ENCODE measurements at places on chromosomes 16 and 17.

- DNase-seq, result no peak
Measured at GRCh38 chr17:29469276-29469675, 79.1 kb downstream of the TAOK1 start.

GRCh38 chr17:66542129-66542966 lies 239.9 kb downstream of the PRKCA start:
- DNase-seq, result peak; percentile 35

DNA sequence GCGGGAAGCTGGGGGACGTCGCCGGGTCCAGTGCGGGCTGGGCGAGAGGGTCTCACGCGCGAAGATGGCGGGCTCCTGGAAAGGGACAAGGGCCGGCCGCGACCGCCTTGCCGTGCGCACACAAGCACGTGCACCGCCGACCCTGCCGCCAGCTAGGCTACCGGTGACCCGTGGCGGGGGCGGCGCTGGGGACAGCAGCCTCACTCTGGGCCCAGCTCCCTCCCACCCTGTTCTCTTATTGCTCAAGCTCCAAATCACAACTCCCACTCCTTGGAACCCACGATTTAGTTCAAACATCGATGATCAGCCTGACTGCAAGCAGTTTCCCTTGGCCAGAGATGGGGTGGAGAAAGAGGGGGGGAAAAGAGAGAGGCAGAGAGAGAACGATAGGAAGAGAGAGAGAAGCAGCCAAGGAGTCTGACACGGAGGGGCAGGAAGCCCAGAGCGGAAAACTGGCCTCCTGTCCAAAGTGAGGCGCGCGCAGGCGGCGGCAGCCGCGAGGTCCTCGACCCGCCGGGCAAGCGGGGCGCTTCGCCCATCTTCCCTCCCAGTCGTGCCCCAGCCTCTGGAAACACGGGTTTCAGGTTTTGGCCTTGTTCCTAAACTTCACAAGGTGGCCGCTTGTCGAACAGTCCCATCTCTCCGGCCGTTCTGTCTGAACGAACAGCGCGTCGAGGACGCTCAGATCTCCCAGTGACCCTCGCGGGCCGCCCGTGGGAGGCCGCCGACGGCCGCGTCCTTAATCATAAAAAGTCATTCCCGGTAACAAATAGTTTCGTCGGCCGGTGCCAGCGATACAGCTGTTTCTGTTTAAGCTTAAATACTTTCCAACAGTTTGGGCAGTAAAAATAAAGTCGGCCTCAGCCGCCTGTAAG lies 1.7 kb upstream of the CBX8 start:
- DNase-seq, result no peak

- DNase-seq, result no peak
Measured at GRCh38 chr17:18179196-18179595, 4.4 kb upstream of the ALKBH5 start.

GRCh38 chr17:77492446-77493237 lies 351.9 kb downstream of the SEC14L1 start:
- no peak for DNase-seq

- DNase-seq, result no peak
Measured at GRCh38 chr17:55237841-55238178, 26.9 kb upstream of the HLF start.

- no peak for DNase-seq
Measured at GRCh38 chr17:16975277-16975651, 3.3 kb upstream of the TNFRSF13B start.

GRCh38 chr17:50903604-50904517 lies 37.7 kb upstream of the TOB1 start:
- no peak for DNase-seq

- DNase-seq, result no peak
Measured at GRCh38 chr16:53056392-53056881, 1.6 kb downstream of the CHD9 start.

DNA sequence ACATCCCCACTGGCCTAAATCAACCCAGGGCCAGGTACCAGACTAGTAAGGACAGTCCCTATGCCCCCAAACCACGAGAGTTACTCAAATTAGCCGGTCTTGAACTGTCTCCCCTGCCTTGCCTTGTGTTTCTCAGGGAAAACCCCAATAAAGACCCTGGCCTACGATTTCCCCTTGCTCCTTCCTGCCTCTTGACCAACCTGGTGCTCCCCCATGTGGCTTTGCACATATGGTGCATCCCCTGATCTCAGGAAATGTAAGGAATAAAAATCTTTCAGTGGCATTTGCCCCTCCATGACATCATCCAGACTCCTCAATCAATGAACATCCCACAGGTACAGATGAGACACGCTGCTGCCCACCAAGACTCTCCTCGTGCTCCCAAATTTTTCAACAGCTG lies 87.9 kb downstream of the ZNF18 start:
- no peak for DNase-seq

DNA sequence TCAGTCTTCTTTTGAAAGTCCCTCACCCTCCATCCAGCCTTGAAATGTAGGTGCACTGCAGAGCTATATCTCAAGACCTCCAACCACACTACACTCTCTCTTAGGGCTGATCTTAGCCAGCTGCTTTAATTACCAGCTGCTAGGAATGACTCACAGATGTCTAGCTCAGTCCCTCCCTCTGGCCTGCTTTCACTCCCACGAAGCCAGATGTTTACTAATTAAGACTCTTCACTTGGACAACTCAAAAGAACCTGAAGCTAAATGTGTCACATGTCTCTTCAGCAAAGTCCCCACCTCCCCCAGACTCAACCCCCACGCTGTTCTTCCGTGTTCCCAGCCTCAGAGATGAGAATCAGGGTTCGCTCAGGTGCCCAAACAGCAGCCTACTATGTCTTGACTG lies 2.6 kb downstream of the GTF3C1 start:
- no peak for DNase-seq

GRCh38 chr16:19872179-19872863 lies 12.3 kb downstream of the GPRC5B start:
- no peak for DNase-seq

- no peak for DNase-seq
Measured at GRCh38 chr16:65010125-65010524, 111.7 kb downstream of the CDH11 start.

- no peak for DNase-seq
Measured at GRCh38 chr17:21218101-21218500, 4.1 kb upstream of the TMEM11 start.

DNA sequence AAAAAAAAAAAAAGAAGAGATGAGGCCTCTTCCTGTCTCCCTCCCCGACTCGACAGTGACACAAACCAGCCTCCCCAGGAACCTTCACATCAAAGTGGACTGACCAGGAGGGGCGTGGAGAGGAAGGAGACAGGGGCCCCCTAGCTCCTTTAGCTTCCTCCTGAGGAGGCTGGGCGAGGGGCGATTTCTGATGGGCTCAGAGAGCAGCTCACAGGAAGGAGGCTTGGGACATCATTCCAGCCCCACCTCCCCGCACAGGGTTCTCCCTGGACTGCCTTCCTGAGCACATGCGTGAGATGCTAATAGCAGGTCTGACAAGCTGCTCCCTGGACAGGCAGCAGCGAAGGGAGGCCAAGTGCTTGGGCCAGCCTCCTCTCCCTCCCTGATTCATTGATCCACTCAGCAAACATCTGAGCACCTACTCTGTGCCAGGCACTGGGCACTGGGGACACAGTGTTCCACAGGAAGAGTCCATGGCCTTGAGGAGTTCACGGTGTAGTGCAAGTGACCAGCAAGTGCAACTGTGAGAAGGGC lies 14.4 kb upstream of the DOK4 start:
- DNase-seq, result no peak

GRCh38 chr17:32503251-32504165 lies 16.7 kb downstream of the CDK5R1 start:
- DNase-seq, result peak; percentile 69

GRCh38 chr16:57949013-57949412 lies 21.9 kb downstream of the CNGB1 start:
- DNase-seq, result no peak

DNA sequence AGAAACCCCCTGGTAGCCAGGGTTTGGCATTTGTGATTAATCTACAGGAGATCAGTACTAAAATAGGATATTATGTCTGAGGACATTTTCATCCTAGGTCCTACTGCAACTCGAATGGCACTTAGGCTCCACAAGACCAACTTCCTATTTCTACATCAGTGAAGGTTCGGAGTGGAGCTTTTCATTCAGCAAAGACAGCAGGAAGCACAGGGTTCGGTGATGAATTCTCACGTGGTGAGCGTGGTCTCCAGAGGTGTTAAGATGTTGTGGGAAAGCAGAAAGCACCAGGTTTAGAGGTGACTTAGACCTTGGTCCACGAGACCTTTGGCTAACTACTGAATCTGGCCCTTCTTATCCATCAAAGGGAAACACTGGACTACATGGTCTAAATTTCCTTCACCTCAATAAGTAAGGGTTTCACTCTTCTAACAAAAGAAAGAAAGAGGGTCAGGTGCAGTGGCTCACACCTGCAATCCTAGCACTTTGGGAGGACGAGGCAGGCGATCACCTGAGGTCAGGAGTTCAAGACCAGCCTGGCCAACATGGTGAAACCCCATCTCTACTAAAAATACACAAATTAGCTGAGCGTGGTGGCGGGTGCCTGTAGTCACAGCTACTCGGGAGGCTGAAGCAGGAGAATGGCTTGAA lies 13.9 kb upstream of the HELZ start:
- no peak for DNase-seq

GRCh38 chr17:76146053-76146851 lies 5.2 kb upstream of the FOXJ1 start:
- DNase-seq, result no peak

DNA sequence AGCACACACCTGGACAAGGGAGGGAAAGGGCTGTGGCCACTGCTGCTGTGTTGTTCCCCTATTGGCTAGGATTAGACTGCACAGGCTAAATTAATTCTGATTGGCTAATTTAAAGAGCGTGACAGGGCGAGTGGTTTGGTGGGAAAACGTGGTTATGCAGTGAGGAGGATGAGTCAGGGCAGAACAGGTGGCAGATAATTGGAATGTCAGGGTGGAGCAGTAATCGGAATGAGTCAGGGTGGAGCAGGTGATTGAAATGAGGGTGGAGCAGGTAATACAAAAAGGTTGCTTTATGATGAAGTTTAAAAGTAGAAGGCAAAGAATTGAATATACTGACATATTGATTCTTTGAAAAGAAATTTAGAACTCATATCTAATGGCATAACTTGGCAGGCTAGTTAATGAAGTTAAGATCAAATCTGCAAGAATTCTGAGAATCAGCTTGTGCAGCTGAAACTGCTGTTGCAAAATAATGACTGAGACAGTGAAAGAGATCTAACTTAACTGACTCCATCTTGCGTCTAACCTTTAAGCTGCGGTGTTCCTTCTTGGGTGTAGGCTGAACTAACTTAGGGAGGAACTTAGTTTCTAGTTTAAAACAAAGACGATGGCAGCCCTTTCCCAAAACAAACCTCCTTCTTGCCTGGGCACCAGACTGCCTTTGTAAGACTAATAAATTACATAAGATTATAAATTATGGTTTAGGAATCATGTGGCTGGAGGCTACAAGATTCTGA lies 174.3 kb downstream of the UTP18 start:
- DNase-seq, result no peak

DNA sequence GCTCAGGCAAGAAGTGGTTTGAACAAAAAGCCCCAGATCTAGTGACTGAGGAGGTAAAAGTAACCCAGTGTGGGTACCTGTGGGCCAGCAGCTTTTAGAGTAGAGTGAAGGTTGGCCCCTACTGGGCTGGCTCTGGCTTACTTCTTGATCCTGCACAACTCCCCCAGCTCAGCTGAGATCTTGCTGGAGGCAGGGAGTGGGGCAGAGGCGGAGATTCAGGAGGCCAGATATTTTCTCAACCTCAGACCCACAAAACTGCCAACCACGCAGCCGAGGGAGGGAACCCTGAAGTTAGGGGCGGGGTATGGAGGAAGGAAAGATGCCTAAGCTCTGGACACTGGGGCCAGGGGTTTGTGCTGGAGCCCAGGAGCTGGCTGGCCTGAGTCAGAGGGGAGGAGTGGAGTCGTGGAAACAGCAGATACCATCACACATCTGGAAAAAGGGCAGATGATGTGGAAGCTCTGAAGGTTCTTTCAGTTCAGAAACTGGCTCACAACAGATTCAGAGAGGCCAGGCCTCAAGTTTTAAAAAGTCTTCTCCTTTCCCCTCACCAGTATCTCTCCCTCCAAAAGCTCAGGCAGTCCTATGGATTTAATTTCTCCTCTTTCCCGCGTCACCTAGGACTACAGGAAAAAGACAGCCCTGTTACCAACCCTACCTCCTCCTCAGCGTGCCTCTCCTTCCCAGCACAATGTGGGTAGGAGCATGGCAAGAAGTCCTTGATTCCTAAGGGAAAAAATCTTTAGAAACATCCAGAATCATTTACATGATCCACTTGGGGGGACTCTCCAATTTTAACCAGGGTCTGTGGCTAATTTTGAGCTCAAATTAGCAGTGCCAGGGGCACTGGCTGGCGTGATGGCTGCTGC lies 48.1 kb downstream of the MYO18A start:
- no peak for DNase-seq

DNA sequence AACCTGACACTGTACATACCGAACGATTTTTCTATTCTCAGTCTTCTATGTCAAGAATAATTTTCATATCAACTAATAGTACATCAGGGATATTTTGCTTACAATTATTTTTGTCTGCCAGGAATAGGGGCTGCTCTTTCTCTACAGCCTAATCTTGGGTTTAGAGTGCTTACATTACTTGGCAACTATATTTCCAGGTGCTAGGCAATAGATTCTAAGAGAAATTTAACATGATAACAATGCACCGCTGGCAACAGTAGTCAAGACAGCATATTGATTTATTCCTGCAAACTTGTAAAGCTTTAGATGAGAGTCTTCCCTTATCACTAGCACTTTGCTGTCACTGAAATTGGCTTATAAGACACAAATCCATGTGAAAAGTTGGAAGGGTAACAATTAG lies 935.9 kb downstream of the CDH11 start:
- no peak for DNase-seq

DNA sequence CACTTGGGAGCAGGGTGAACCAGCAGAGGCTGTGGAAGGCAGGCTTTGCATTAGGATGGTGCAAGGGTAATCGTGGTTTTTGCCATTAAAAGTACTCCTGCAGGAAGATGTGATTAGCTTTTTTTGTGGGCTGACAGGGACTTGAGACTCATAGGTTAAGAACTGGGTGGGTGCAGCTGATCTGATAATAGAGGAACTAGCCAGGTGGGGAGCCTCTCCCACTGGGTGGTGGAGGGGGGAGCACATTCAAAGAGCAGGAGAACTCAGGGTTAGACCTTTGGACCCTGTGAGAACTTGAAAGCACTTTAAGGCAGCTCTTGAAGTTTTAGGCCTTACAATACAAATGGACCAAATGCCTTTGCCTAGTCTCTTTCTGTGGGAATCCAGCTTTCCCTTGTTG lies 32.4 kb downstream of the CCL4 start:
- DNase-seq, result no peak

- DNase-seq, result no peak
Measured at GRCh38 chr16:88784074-88784855, 755 bp downstream of the PIEZO1 start.

DNA sequence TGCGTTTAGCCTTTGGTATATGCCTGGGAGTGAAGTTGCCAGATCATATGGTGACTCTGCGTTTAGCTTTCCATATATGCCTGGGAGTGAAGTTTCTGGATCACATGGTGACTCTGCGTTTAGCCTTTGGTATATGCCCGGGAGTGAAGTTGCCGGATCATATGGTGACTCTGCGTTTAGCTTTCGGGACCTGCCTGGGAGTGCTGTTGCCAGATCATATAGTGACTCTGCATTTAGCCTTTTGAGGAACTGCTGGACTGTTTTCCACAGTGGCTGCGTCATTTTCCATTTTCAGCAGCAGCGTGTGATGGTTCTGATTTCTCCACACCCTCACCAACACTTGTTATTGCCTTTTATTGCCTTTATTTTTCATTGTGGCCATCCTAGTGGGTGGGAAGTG lies 73.0 kb downstream of the OR1D5 start:
- DNase-seq, result no peak

- DNase-seq, result no peak
Measured at GRCh38 chr17:1484676-1485422, 7.6 kb downstream of the MYO1C start.

All from GM18507 (cell line).